ENCODE measurements at places on chromosomes 3 and 15.

GRCh38 chr3:43696441-43696840 lies 5.7 kb downstream of the ABHD5 start:
- DNase-seq, result no peak

DNA sequence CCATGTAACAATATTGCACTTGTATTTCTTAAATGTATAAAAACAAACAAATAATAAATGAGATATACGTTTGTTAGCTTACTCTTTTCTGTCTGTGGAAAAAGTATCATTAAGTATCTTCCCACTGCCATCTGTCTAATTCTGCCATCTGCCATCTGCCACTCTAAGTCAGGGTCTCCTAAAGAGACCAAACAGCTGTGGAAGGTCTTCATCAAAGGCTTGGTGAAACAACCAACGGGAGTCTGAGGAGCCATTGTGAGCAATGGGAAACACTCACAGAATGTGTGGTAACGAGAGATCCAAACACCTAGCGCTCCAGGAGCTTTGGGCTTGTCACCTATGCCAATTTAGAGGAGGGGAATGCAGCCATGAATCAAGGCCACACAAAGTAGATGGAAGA lies 28.7 kb upstream of the PFN2 start:
- DNase-seq, result no peak

DNA sequence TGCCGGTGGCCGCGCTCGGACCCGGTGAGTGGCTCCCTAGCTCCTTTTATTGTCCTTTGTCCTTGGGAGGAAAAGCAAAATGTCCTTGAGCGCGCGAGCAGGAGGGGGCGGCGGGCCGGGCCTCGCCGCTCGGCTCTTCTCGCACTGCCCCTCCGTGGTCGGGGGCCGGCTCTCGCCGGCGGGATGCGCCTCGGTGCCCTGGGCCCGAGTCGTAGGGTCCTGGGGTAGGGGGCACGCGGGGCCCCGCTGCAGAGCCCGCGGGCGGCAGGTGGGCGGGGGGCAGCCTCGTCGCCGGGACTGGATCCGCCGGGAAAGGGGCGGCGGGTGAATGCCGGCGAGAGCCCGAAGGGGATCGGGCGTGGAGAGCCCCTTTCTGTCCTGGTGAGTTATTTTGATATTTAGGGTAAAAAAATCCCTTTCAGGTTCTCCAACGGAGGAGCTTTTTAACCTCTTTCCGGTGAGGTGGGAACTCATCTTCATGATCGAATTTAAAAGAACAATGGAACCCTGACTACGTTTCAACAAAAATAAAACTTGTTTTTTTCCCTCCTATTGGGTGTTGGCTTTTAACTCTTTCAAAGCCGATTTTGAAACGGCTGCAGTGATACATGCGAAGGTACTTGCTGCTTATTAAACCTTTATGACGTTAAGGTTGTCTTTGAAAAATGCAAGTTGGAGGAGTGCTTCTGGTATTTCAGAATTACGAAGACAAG lies 16.8 kb upstream of the CHD2 start:
- peak; percentile 38 for DNase-seq

DNA sequence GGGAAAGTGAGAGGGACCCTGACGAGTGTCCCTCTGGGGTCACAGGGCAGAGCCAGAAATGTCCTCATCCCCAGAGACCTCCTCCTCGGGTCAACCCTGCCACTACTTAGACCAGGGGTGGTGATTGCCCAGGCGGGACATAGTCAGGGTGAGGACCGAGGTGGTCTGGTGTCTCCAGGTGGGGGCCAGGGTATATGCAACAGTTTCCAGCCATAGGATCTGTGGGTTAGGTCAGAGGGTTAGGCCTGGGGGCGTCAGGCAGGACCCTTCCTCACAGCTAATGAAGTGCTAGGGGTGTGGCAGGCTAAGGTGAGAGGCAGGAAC lies 22.3 kb upstream of the FBLN2 start:
- DNase-seq, result no peak

DNA sequence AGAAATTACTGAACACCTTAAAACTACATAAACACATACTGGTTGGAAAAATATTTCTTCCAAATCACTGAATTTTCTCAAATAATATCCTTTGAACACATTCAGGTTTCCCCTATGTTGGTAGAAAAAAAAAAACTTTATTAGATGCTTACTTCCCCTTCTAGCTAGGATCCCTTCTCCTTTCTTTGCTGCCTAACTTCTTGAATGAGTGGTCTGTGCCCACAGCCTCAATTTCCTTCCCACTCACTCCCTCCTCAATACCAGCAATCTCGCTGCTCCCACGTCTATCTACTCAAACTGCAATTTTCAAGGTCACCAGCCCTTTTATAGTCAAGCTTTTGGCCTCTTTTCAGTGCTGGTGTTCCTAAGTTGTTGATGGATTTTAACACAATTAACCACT lies 8.3 kb downstream of the CD200R1 start:
- no peak for DNase-seq

GRCh38 chr3:193548406-193548805 lies 6.3 kb downstream of the ATP13A4 start:
- DNase-seq, result no peak

DNA sequence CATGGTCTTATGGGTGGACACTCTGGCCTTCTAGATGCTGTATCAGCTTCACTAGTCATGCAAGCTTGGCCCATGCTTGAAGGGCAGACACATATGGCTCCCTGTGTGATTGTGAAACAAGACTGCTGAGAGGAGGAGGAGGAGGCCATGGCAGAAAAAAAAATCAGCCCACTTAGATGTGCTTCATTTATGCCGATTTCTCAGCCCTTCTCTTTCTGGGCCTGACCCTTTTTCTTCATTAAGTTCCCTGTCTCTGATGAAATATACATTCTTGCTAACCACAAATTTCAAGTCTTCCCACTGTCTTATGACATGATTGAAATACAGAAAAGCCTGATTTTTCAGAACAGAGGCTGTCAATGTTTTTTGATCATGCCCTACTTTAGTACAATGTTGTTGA lies 213.0 kb upstream of the FEZF2 start:
- DNase-seq, result no peak

DNA sequence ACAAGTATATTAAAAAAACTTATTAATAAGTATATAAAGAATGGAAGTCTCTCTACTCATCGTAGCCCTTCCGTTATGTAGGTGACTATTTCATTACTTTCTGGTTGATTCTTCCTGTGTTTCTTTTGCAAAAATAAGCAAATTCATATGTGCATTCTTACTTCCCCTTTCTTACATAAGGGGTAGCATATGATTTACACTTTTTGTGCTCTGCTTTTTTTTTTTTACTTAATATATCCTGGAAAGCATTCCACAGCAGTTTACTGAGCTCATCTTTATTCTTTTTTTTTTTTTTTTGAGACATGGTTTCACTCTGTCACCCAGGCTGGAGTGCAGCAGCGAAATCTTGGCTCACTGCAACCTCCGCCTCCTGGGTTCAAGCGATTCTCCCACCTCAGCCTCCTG lies 12.9 kb downstream of the SCAMP5 start:
- no peak for DNase-seq

GRCh38 chr15:27672537-27672936 lies 426.6 kb downstream of the OCA2 start:
- no peak for DNase-seq

DNA sequence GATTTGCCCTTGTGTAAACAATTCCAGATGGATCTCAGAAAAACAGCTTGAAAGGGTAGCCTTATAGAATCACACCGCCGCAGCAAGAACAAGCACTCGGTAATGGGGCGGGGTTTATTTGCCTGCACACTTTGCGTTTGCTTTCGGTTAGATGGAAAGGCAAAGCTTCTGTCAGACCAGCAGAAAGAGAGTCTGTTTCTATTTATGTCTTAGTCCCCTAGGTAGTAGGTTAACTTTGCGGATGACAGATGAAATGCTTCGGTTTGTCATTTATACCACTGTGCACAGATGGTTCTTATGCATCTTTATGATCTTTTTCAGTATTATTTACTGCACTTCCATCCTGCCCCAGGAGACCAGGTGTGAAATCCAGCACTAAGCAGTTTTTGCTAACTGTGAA lies 62.2 kb downstream of the PYDC2 start:
- peak; percentile 57 for DNase-seq

- no peak for DNase-seq
Observed at GRCh38 chr3:160128056-160128455, 97.2 kb upstream of the C3orf80 start.

DNA sequence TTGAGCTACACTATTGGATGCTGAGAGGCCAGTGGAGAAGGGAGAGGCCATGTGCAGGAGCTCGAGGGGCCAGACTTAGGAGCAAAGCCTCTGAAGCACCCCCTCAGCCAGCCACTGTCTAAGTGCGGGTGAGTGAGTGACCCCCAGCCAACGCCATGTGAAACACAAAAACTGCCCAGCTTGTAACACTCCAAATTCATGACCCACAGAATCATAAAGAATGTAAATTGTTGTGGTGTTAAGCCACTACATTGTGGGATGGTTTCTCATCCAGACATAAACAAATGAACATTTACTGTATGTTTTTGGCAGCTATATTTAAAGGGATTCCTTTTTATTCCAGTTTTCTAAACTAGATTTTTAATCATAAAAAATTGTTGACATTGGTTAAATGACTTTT lies 27.2 kb upstream of the TMEM158 start:
- DNase-seq, result no peak

- no peak for DNase-seq
Observed at GRCh38 chr15:77633913-77634265, 1.2 kb upstream of the LINGO1 start.

- no peak for DNase-seq
Observed at GRCh38 chr3:106326941-106327695, 458.3 kb upstream of the CBLB start.

DNA sequence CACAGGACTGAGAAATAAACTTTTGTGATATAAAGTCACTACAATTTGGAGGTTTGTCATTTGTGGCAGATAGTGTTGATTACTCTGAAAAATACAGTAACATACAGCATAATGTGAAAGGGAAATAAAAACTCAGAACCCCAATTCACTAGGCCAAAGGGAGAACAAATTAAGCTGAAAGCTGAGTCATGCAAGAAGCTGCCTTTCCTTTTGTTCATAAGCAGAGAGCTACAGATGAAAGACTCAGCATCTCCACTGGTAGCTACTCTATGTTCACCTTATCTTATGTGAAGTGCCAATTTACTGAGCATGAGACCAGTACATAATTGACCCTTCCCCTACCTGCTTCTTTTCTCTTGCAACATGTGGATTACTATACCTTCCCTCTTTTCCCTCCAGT lies 19.3 kb upstream of the SLTM start:
- DNase-seq, result no peak

DNA sequence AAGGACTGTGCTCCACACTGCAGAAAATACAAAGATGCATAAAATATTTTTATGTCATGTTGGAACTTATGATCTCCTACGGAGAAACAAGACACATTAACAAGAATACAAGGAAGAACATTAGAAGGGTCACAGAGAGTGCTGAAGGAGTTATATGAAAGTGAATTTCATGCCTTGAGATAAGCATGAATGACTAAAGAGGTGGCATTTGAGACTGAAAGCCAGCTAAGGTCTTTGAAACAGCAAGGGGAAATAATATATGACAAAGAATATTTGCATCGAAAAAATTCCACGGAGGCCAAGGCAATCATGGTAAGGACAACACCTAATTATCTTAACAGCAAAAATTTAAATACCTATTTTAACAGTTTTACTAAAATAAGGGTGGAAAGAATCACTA lies 12.5 kb downstream of the GSK3B start:
- no peak for DNase-seq

GRCh38 chr15:90801803-90802202 lies 66.6 kb upstream of the FURIN start:
- no peak for DNase-seq

- no peak for DNase-seq
Observed at GRCh38 chr3:171181907-171182690, 155.6 kb upstream of the SLC2A2 start.

DNA sequence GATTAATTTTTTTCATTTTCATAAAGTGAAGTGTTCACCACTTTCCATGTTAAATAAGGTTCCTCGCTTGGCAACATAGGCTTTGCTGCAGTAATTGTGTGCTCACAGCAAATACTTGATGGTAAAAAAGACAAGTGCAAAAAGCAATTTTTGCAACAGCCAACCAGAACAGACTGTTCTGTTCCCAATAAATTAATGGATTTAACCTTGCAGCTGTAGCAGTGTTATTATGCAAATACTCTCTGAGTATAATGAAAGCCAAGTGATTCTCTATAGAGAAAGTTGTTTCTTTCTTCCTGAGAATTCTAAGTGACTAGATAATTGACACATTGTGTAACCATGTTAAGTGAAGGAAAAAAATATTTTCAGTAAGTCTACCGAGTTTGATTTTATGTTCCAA lies 183.7 kb upstream of the NAALADL2 start:
- DNase-seq, result no peak

DNA sequence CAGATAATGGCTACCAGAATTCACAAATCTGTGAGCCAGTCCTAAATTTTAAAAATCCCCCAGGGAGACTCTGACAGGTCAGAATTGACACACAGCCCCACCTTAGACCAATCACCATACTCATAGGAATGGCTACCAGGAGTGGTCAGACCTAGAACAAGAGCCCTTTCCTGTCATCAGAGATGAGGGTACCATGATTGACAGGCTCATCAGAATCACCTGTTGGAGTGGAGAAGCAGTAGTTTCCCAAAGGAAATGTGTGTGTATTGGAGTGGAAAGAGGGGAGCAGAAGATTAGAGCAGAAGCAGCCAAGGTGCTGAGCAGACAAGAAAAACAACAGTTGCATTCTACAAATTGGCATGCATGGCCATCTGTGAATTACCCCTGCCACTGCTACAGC lies 27.0 kb upstream of the SSR3 start:
- DNase-seq, result no peak

DNA sequence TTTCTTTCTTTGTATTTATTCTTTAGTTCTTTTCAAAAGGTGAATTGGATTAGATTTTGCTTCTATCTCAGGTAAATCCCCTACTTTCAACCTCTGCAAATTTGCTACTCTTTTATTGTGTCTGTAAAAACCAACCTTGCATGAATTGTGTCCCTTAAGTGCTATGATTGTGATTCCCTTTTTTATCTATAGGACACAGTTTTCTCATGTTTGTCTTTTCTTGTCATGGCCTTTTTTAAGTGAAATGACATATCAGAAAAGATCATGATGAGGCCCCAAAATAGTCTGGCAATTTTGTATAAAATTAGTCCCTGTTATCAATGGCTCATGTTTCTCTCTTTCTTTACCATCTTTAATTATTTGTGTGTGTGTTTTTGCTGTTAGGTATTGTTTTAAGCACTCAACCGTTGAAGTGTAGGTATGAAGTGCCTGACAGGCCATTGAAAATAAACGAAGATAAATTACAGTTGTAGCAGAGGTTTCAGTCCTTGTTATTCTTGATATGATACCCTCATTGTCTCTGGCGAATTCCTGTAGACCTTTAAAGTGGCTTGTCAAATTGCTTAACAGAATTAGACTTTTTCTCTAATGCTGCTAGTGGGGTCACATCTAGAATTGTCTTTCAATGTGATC lies 184.3 kb downstream of the UBE2E2 start:
- no peak for DNase-seq

DNA sequence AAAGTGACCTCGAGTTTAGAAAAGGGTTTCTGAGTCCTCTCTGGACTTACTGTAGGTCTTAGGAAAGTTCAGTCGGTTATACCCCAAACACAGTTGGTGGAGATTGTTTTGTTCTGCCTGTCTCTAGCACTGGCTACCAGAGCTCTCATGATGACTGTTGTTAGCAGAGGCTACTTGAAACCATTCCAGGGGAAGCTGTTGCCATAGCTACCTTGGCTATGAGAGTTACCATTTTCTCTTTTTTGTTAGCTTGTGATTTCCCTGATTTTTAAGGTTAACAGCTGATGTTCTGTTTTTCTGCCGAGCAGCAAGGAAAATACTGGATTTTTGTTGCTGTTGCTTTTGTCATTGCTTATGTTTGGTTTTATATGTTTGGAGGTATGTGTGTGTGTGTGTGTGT lies 26.7 kb downstream of the ABHD2 start:
- peak; percentile 39 for DNase-seq

- DNase-seq, result no peak
Observed at GRCh38 chr3:123026565-123027291, 835 bp downstream of the SEMA5B start.
